NCI-H345 (cell line): ENCODE measurements at places on chromosomes 13 and 19.

- no peak for DNase-seq
These were observed 58.0 kb upstream of the ZNF536 start for GRCh38 chr19:30314056-30314804.

DNA sequence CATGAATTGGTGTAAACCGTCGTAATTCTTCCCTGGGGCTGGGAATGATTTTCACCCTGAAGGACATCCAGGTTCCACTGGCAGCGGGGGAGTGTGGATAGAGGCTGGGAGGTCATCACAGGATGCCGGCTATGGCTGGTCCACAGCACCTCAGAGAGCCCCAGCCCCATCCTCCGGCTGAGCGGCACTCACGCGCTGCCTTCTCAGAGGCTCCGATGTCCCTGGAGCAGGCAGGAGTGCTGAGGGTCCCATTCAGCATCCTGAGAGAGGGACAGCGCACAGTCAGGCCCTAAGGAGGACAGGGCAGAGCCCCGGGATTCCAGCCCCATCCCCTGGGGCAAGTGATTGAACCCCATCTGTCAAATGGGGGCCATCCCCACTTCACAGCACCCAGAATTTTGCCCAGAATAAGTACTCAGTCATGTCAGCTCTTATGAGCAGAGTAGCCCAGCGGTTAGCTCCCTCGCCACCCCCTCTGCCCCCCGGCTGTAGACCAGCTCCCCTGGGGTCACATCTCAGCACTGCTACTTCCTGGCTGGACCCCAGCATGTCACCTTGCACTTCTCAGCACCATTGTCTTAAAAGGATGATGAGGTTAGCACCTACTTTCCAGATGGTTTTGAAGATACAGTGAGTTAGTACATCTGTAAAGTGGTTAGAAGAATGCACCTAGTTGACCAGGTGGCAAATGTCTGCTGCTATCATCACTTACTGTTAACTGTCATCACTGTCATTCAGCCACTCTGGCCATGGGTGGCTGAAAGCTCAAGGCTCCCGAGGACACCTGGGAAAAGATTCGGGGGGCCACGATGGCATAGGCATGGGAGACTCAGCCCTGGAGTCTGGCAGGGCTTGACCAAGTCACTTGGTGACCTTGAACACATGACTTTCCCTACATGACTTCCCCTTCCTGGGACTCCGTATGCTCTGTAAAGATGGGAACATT is 11.9 kb downstream of the GRAMD1A start:
- no peak for DNase-seq

GRCh38 chr19:53600217-53600616 is 31.6 kb upstream of the DPRX start:
- no peak for DNase-seq

GRCh38 chr13:50712456-50712855 is 131.0 kb downstream of the DLEU7 start:
- DNase-seq = no peak

DNA sequence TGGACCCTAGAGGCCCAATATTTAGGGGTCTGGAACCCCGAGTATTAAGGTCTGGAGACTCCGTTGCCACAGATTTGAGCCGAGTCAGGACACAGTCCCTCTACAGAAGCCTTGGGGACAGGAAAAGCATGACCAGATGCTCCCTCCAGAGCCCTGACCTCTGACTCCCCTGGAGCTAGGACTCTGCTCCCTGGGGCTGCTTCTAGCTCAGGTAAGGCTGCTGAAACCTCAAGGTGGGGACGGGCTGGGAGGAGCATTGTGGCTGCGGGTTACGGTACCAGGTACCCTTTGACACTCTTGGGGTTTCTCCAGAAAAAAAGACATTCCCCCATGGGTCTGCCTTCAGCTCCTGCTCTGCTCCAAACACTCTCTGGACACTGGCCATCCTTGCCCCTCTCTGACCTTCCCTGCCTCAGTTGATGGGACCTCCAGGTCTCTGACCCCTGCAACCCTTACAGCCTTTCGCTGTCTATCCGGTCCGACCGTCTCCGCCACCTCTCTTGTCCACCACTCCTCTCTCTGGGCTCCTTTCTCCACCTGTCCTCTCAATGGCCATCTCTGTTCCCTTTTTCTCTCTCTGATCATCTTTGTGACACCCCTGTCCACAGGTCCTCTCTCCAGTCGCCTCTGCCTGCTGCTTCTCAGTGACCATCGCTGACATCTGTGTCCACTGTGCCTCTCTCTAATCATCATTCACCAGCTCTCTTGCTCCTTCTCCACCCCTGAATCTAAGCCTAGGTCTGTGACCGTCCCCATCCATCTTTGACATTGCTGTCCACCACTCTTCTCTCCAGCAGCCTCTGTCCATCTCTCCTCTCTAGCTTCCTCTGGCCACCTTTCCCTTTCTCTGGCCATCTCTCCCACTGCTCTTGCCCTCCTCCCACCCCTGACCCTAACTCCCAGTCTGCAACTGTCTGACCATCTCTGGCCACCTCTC is 1.4 kb downstream of the LRFN3 start:
- DNase-seq = no peak

GRCh38 chr13:68616600-68617222 is 1386.6 kb upstream of the PCDH9 start:
- no peak for DNase-seq

GRCh38 chr13:45511310-45512097 is 46.8 kb downstream of the COG3 start:
- peak; percentile 49 for DNase-seq

- DNase-seq = no peak
These were observed 1.3 kb downstream of the CYP4F3 start for GRCh38 chr19:15641901-15642491.

GRCh38 chr13:98214008-98214643 is 37.1 kb upstream of the RNF113B start:
- no peak for DNase-seq
